Suppressor macrophage treated with lipopolysaccharide for 1 hour (primary cell): ENCODE measurements at places on chromosomes 12 and 14.

- no peak for DNase-seq
These were observed 15.3 kb upstream of the NUDT14 start for GRCh38 chr14:105196265-105196960.

- DNase-seq = peak; percentile 72
These were observed 24.0 kb downstream of the FGF6 start for GRCh38 chr12:4421590-4422031.

GRCh38 chr14:64773577-64773976 is 69.4 kb downstream of the PLEKHG3 start:
- DNase-seq = no peak

DNA sequence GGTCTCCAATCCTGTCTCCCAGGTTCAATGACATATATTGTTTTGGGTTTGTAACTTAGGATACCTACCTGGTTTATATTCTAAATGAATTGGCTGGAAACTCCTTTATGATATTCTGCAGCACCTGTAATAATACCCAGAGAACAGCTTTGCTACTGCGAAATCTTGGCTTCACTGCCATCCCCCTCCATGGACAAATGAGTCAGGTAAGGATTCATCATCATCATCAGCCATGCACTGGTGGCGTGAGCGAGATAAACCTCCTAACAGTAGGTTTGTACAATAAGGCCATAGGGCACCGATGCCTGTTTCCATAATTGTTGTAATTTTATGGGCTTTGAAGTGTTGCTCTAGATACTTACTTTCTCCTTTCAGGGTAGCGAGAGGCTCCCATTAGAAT is 10.7 kb downstream of the DDX47 start:
- DNase-seq = no peak

- DNase-seq = no peak
These were observed 21.6 kb upstream of the TEX22 start for GRCh38 chr14:105376521-105377440.
